ENCODE measurements at places on chromosomes 6 and 20.

GRCh38 chr6:21522143-21522747, 71.3 kb upstream of the SOX4 start:
- DNase-seq, result no peak

- no peak for DNase-seq
Measured at GRCh38 chr20:6767536-6768227, at the start of gene BMP2. Gene BMP2, plus strand, starts transcription at chr20:6767686. Its CDS starts 2,441 bp downstream, at chr20:6770127.

DNA sequence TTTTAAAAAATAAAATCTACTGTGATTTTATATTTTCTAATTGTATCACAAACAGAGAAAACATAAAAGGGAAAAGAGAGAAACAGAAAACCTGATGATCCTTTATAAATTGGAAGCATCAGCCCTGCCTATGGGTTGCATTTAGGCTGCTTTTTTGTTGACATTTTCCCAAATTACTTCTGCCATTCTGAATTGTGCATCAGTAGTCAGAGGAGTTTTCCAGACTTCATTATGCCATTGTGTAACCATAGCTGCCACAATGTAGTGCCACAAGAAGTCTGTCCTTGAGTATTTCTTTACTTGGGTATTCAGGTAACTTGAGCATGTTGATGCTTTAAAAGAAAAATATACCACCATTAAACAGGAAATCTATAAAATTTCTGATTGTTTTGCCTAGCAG, 130.3 kb downstream of the HACE1 start:
- DNase-seq, result no peak

GRCh38 chr6:540490-540889, 116.4 kb downstream of the HUS1B start:
- no peak for DNase-seq

DNA sequence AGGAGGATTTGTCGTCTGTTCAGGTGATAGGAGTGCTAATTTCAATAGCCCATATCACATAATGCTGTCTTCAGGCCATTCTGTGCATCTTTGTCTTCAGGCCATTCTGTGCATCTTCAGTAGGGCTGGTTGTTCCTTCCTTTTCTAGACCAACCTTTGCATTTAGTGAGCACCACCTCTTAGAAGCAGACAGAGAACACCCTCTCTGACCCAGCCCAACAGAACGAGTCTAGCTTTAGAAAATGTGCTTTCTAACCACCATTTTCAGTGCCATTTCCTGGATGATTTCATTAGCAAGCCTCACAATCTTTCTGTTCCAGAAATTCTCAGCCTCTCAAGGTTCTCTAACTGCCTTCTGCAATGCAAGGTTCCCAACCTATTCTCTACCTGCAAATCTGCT, 215.3 kb upstream of the KCNQ5 start:
- no peak for DNase-seq

GRCh38 chr6:136323431-136324112, 33.9 kb upstream of the BCLAF1 start:
- DNase-seq, result no peak

DNA sequence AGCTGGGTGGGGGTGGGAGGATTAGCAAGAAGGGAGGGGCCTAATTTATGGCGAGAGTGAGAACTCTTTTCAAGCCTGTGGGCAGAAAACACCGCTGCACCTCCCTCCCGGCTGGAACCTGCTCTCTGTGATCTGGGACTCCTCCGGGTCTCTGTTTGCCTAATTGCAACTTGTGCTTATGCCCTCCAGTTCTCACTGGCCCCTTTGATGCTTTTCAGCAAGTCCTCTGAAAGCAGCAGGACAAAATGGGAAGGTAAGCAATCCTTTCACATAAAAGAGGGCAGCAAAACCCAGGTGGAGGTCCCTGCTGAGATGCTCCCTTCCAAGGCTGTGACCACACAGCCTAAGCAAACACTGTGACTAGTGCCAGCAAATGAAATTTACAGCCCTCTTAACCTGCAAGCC, 523.0 kb upstream of the FLRT3 start:
- DNase-seq, result no peak

- no peak for DNase-seq
Measured at GRCh38 chr6:23547851-23548250, 578.2 kb upstream of the NRSN1 start.

DNA sequence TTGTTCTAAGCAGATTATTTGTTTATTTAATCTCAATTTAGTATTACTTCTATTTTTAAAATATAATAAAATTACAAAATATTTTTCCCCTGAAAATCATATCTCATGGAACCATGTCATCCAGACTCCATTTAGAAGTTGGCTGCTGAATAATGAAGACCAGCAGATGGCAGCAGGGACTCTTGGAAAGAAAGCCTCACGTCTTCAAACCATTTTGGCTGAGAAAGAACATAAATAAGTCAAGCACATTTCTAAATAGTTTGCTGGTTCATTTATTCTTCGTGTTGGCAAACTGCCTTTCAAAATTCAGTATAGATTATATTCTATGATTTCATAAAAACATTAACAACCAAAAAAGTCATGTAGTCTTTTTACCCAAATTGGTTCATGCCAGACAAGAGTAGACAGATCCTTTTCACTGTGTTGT, 71.7 kb downstream of the RCAN2 start:
- DNase-seq, result no peak

- no peak for DNase-seq
Measured at GRCh38 chr6:90229331-90230010, 67.2 kb downstream of the BACH2 start.

- DNase-seq, result no peak
Measured at GRCh38 chr6:150093397-150093796, 24.5 kb upstream of the ULBP3 start.

DNA sequence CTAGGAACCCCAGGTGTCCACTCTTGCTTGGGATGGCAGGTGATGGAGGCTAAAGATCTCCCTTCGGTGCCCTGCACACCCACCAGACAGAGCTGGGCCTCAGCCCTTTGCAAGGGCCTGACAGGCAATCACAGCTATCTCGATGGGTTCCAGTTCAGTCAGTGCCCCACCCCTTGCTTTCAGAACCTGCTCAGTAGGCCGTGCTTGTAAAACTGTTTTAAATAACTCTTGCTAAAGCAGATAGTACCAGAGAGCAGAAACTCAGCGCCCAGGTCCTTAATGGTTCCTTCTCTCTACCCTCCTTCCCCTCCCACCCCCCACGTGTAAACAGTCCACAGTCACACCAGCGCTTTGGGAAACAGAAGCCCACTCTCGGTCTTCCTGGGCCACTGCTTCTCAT, 39.2 kb downstream of the C6orf132 start:
- no peak for DNase-seq

- no peak for DNase-seq
Measured at GRCh38 chr6:52136934-52137467, 49.2 kb upstream of the IL17A start.

DNA sequence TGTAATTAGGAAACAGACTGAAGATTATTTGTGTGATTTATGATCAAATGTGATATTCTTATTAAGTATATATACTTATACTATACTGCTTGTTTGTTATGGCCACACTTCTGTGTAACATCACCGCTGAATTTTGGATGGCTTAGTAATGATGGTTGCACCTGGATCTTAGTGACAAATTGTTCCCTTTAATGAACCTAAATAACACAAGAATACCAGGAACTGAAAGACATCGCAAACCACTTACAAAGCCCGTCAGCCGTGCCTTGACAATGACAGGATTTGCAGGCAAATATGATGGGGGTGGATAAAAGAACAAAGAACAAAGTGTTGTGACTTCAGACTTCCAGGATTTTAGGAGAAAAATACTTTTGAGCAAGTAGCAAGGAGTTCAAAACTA, 67.1 kb downstream of the LAMP5 start:
- DNase-seq, result no peak

- no peak for DNase-seq
Measured at GRCh38 chr20:22475662-22476061, 108.7 kb downstream of the FOXA2 start.

- DNase-seq, result no peak
Measured at GRCh38 chr6:140138311-140139010, 764.0 kb upstream of the CITED2 start.

- DNase-seq, result no peak
Measured at GRCh38 chr20:62381202-62381797, 5.6 kb upstream of the RPS21 start.

- DNase-seq, result no peak
Measured at GRCh38 chr6:17178754-17179529, 77.1 kb downstream of the STMND1 start.

DNA sequence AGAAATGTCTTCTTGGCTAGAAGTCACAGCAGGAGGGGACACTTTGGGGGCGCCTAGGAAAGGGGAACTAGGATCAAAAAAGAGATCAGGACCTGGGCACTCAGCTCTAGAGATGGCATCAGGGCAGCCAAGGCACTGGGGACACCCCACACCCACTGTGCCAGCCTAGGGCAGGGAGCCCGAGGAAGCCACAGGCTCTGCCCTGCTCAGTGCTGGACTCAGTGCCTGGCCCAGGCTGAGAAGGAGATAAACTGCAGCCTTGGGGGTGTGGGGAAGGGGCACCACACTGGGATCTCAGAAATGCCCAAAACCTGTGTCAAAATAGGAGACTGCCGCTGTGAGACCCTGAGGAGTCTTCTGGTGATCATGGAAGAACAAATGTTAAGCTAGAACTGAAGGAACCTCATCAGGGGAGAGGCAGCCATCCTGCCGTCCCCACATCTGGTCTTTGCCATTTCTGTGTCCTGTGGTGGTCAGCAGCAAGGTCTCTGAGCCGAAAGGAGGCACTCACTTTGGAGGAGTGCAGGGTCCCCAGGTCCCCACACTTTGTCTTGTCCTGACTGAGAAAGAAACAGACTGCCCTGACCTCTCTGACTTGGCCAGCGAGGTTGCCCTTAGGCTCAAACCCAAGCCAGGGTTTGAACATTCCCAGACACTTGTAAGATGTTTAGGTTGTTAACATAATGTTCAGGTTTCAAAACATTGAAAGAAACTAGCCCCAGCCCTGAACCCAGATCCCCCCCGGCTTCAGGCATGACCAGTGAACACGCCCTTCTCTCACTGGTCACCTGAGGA, 2.3 kb downstream of the ARFRP1 start:
- DNase-seq, result no peak

- DNase-seq, result no peak
Measured at GRCh38 chr6:1039191-1039590, 272.7 kb upstream of the FOXQ1 start.

- no peak for DNase-seq
Measured at GRCh38 chr6:159726255-159726917, 920 bp upstream of the WTAP start.

DNA sequence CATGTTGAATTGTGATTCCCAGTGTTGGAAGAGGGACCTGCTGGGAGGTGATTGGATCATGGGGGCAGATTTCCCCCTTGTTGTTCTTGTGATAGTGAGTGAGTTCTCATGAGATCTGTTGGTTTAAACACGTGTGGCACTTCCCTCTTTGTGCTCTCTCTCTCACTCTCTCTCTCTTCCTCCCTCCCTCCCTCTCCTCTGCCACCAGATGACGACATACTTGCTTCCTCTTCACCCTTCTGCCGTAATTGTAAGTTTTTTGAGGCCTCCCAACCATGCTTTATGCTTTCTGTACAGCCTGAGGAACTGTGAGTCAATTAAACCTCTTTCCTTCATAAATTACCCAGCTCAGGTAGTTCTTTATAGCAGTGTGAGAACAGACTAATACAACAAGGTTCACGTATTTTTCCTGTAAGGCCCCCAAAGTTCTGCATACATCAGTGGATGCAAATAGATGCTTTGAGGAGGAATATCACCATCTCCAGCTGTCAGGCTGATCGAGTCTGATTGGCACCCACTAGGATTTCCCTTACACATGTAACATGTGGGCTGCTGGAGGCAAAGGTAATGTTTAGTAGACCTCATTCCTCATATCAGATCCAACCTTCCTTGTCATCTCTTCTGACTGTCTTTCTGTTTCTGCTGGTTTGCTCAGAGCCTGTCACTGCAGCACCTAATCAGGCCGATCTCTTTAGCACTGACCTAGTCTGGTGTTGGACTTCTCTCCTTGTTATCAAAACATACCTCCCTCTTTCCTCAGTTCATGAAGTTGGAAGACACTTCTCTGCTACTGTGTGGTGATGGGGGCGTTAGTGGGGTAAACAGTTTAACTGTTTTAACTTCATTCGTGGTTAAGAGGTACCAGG, 54.3 kb upstream of the BACH2 start:
- DNase-seq, result peak; percentile 43

- no peak for DNase-seq
Measured at GRCh38 chr6:788058-788457, 95.1 kb upstream of the EXOC2 start.

GRCh38 chr20:46709055-46709458, 392 bp upstream of the SLC2A10 start:
- DNase-seq, result no peak

GRCh38 chr6:139500977-139501376, 126.5 kb upstream of the CITED2 start:
- DNase-seq, result no peak

GRCh38 chr20:14885661-14886060, 548.2 kb upstream of the FLRT3 start:
- no peak for DNase-seq

- DNase-seq, result no peak
Measured at GRCh38 chr20:37231947-37232630, 29.5 kb downstream of the GHRH start.

GRCh38 chr6:125200941-125201340, 47.4 kb downstream of the TPD52L1 start:
- DNase-seq, result no peak
